KG1 (cell line): ENCODE measurements at places on chromosomes 11 and 22.
A peak's percentile ranks its signal among the peaks of the same experiment; 100 is the strongest.

GRCh38 chr11:127651175-127651887, 650.8 kb upstream of the KIRREL3 start:
- DNase-seq: no peak

DNA sequence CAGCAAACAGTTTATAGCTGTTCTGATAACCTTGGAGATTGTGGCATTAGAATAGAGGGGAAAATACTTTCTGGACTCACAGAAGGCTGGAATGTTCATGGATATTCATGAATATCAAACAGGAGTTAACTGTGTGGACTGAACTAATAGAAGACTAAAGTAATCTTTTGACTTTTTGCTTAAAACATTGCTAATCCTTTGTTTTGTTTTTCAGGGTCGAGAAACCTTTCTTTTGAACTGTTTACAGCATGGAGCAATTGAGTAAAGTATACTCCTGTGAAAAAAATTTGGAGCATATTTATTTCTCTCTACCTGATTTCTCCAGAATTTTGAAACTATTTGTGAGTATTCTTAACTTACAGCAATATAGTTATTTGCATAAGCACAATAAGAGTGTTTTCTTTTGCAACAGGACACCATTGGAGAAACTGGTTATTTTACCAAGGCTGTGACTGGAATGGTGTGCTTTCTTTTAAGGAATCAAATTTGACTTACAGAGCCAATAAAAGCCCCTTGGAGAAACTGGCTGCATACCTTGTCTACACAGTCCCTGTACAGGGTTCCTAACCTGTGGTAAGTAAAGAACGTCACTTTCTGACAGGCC, 821.6 kb downstream of the TBC1D22A start:
- no peak for DNase-seq

GRCh38 chr11:74877132-74877531, 71.8 kb downstream of the XRRA1 start:
- DNase-seq: no peak

GRCh38 chr11:71502871-71503435, 24.1 kb upstream of the KRTAP5-7 start:
- DNase-seq: no peak

- DNase-seq: no peak
Measured at GRCh38 chr11:120632579-120632978, 121.0 kb downstream of the GRIK4 start.

DNA sequence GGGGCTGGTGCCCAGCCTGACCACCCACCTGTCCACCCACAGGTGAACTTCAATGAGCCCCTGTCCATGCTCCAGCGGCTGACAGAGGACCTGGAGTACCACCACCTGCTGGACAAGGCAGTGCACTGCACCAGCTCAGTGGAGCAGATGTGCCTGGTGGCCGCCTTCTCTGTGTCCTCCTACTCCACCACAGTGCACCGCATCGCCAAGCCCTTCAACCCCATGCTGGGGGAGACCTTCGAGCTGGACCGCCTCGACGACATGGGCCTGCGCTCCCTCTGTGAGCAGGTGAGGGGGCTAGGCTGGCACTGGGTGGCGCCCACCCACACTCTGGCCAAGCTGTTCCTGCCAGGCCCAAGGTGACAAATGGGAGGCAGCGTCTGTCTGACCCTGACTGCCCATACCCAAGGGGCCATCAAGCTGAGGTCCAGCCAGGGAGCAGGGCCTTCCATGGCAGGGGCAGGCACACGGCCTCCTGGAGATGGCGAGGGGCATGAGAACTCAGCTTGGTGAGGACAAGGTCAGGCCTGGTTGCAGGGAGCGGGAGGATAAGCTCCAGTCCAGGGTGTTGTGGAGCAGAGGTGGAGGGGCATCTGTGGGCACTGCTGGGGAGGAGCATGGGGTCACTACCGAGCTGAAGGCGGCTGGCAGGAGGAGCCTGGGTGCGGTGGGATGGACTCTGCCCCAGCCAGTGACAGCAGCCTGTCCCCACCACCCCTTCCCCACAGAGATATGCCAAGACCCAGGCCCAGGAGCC, 77.7 kb downstream of the MORC2 start:
- DNase-seq: no peak

DNA sequence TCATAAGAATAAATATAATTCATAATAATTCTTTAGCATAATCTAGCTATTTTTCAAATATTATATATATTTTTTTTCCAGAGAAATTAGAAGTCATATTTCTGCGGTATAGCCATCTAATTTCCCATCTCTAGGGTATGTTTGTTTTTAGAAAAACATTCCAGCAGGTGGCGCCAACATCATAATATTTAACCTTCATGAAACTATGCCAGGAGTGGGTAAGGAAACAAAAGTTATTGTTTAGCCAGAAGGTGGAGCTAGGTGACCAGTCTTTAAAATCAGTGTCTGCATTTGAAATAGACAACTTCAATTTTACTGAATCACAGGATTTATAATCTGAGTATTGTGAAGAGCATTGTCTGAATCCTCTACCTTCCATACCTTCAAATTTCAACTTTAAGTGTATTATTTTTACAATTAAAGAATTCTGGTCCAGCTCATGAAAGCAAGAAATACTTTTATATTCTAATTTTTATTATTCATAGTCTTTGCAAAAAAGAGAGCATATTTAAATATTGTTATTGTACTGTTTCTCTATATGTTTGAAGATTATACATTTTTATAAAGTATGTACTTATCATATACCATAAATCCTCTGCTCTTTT, 15.7 kb upstream of the CCDC179 start:
- peak; percentile 49 for DNase-seq

DNA sequence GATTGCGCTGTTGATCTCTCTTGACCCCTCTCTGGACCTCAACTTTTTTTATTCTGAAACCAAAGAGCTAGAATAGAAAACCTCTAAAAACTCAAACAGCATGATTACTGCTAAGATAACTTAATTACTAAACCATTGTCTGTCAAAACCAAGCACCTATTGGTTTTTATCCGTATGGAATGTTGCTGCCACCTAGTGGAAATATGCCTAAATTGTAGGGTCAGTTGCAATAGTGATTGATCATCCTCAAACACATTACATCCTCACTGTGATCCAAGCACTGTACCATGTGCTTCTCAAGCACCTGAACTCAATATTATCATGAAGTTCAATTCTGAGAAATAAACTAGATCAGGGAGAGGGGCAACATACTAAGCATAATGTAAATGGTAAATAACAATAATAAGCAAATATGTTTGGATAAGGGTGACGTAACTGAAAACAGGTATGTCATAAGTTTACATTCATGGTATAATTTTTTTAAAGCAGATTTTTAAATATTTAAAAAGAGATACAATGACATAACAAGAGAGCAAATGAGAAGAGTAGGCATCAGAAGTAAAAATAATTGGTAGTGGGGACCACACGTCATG, 3.8 kb upstream of the OR5A2 start:
- DNase-seq: peak; percentile 71

DNA sequence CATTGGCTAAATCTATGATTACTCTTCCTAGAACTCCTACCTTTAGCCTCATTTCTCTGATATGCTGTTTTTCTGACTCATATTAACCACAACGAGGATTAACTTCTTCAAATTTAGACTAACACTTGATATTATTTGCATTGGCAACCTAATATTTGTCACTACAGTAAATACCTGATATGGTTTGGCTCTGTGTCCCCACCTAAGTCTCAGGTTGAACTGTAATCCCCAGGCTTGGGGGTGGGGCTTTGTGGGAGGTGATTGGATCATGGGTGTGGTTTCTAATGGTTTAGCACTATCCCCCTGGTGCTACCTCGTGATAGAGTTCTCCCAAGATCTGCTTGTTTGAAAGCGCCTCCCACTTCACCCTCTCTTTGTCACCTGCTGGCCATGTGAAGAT, 17.1 kb upstream of the MED17 start:
- no peak for DNase-seq
